Anterior cingulate cortex (tissue), 58 donors: ENCODE measurements at places on chromosomes 6 and 20.

DNA sequence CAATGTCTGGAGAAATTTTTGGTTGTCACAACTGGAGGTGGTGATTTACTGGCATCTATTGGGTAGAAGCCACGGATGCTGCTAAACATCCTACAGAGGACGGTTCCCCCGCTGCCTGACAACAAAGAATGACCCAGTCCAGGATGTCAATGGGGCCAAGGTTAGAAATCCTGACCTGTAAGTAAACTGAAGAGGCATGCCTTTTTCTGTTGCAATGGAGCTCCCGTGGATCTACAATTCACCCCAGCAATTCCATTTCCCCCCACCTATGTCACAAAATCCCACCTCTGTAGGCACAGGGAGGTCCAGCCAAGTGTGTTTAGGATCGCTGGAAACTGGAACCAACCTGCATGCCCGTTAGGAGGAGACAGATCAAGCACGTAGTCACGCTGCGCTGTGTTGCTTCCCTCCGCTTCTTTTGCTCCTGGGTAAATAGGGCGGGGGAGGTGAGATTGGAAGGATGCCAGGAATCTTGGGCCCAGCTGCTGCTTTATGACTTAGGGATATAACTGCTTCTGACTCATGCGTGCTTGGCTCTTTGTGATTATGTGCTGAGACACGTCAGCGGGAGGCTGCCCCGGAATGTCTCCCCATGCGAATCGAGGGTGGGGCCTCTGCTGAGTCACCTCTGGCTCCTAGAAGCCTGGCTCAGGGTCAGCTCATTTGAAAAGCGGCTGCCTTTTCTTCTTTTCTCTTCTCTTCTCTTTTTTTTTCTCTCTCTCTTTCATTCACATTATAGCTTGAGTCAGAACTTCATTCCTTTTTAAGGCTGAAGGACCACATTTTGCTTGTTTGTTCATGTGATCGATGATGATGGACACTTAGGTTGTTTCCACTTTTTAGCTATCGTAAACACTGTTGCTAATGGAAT, 12.4 kb upstream of the PEDS1 start:
- peak; percentile 93 for DNase-seq

DNA sequence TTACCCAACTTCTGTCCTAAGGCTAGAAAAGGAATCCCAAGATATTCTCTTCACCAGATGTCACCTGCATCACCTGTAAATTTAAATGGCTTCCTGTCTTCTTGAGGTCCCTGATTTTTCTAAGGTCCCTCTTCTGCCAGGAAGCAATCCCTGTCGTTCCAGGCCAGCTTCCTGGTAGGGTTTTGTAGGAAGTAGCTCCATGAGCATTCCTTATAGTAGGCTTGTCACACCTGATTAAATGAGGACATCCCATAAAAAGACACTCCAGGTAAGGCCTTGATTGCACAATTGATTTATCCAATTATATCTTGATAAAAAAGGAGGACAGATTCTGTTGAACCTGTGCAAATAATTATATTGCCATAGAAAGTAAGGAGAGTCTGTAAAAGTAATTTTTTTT, 8.7 kb downstream of the RAB44 start:
- no peak for DNase-seq

- no peak for DNase-seq
These were observed 17.0 kb upstream of the HEY2 start for GRCh38 chr6:125732398-125732797.

GRCh38 chr6:72626126-72626525, 4.3 kb downstream of the KCNQ5 start:
- no peak for DNase-seq

- peak; percentile 65 for DNase-seq
These were observed 39.2 kb downstream of the ZMYND8 start for GRCh38 chr20:47317127-47317895.

GRCh38 chr20:48052475-48052835, 267.2 kb upstream of the SULF2 start:
- DNase-seq = no peak

- no peak for DNase-seq
These were observed 68.1 kb downstream of the DLL1 start for GRCh38 chr6:170222498-170223471.

DNA sequence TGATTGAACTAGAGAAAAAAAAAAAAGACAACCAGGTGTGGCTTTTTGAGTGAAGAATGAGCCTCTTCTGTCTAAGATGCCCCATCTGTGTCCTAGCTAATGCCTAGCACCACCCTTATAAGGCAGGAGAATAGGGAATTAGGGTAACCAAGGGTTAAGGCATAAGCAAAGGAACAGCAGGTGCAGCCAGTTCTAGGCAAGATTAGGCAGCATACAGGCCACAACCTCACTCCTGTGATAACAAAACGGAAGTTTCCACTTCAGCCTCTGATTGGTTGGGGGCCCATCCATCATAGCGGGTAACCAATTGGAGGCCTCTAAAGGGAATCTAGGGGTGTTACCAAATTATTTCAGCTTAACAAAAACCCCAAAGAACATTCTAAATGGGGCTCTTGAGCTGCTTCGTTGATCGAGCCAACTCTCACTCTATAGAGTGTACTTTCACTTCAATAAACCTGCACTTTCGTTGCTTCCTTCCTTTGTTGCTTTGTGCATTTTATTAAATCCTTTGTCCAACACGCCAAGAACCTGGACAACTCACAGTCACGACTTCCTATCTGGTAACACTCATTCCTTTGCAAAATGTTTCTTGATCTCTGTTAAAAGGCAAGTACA, 61.9 kb upstream of the TAGAP start:
- DNase-seq = peak; percentile 34

GRCh38 chr20:23126281-23127061, 40.3 kb upstream of the CD93 start:
- DNase-seq = no peak

- no peak for DNase-seq
These were observed 41.1 kb upstream of the SPACA1 start for GRCh38 chr6:88006557-88006956.

- DNase-seq = no peak
These were observed 10.8 kb downstream of the GPR31 start for GRCh38 chr6:167146977-167147376.

- DNase-seq = peak; percentile 20
These were observed 53.5 kb upstream of the BTN3A2 start for GRCh38 chr6:26311385-26312095.

GRCh38 chr20:49747707-49748524, 34.2 kb upstream of the B4GALT5 start:
- peak; percentile 10 for DNase-seq

GRCh38 chr20:38840894-38841470, 35.5 kb downstream of the PPP1R16B start:
- DNase-seq = no peak

DNA sequence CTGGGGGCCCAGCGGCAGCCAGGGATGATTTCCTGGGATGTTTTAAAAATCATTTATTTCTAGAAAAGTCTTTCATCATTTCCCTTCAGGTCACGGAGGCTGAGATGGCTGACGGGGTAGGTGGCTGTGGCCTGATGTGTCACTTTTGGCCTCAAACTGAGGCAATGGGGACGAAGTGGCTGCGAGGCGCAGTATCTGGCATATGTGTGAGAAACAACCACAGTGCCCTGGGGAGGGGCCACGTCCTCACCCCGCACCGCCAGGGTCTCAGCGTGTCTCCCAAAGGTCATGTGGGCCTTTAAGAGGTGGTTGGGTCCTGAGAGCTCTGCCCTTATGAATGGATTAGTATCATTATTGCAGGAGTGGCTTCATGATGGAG, 120.0 kb downstream of the CEBPB start:
- DNase-seq = no peak

GRCh38 chr6:109240370-109241084, 141.7 kb downstream of the CD164 start:
- no peak for DNase-seq

DNA sequence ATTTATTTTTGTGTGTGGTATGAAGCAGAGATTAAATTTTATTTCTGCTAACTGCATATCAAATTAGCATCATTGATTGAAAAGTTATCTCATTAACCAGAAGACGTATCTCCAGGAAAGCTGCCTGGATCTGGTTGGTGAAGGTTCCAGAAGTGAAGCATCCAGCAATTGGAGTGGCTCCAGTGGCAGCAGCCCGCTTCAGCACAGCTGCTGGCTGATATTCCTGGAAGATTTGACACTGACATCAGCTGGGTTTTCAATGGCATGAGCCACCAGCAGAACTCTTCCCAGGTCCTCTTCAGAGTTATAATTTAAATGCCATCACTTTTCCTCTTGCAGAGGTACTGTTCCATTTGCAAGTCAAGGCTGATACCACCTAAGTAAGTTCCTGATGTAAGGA, 363.5 kb downstream of the BCKDHB start:
- DNase-seq = peak; percentile 1

DNA sequence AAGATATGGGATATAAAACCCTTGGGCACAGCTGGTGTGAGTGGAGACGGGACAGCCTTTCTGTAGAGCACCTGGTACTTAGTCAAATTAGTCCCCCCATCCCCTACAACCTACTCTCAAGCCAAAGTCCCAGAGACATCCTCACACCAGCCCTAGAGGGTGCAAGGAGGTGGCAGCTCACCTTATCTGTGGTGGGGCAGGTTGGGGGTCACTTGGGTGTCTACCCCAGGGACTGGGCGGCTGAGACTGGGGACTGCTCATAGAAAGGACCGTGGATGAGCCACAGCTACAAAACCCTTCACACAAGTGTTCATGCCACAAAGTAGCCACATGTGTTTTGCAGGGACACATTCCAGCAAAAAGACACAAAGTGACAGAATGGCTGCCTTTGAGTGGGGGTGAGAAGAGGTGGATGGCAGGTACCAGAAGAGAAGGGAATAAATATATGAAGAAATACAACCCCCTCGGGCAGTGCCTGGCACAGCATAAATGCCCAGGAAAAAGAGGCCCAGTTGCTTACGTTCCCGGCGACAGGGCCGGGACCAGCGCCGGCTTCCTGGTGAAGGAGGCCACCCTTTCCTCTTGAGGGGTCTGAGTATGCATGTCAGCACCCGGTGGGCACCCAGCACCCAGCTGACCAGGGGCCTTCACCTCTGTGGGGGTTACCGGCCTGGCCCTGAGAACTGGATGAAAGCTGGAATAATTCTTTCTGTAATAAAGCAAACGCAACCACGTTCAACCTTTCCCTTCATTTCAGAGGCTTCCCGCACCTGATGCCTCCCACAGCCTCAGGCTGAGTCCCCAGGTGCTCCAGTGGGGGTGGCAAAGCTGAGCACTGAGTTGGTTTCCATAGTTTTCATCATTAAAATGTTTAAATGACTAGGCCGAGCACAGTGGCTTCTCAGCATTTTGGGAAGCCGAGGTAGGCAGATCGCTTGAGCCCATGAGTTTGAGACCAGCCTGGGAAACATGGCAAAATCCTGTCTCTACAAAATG, 14.4 kb upstream of the CEBPB start:
- DNase-seq = no peak

DNA sequence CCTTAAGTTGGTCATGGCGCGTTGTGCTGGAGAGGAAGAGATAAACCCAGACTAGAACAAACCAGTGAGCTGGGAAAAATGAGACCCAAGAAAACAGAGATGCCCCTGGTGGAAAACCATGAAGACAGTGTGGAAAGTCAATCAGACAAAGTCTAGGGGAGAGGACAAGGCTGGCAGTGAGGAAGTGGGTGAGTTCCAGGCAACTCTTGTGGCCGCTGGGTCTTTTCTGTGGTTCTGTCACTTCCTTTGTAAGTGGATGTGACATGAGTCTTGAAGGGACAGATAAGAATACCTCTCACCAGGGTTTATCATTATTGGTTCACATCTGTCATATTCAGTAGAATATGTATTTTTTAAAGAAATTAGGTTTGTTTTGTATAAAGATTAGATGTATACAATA, 738.4 kb downstream of the DHX35 start:
- DNase-seq = no peak

GRCh38 chr6:166567107-166567506, 19.4 kb downstream of the RAMACL start:
- no peak for DNase-seq

DNA sequence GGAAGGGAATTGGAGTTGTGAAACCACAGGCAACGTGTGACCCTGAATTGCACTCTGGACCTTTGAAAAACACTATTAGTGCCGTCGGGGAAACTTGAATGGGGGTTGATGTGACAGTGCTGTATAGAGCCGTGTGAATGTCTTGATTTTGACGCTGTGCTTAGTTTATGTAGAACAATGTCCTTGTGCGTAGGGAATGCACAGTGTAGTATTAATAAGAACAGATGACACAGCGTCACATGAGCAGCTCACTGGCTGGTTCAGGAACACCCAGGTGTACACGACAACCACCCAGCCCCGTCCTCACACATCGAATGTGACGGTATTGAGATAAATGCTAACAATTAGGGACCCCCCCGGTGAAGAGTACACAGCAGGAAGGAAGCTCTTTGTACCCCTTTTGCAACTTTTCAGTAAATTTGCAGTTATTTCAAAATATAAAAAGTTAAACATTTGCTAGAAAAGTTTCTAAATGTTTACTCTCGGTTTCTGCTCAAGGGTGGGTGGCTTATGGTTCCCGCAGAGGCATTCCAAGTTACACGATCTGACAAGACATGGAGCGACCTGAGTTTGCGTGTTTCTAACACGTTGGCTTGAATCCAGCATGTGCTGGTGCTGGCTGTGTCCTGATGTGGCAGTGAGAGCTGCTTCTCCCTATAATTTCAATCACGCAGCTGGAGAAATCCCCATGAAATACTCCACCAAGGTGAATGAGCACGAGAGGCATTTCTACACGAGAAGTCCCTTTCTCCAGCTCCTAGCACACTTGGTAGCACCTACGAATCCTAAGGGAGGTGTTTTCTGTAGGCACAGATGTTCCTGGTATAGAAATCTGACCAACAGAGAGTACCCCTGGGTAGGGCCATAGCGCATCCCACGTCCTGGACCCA, 208.0 kb upstream of the EXOC2 start:
- DNase-seq = no peak

- DNase-seq = no peak
These were observed 281.0 kb upstream of the EYS start for GRCh38 chr6:65988006-65988405.

DNA sequence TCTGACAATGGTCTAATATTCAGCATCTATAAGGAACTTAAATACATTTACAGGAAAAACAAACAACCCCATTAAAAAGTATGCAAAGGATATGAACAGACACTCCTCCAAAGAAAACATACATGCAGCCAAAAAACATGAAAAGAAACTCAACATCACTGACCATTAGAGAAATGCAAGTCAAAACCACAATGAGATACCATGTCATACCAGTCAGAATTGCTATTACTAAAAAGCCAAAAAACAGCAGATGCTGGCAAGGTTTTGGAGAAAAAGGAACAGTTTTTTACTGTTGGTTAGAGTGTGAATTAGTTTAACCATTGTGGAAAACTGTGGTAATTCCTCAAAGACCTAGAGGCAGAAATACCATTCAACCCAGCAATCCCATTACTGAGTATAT, 339.0 kb upstream of the ADGRB3 start:
- no peak for DNase-seq

GRCh38 chr6:98016565-98016964, 733.5 kb upstream of the MMS22L start:
- no peak for DNase-seq
